ENCODE measurements at places on chromosomes 12 and 14.

- DNase-seq, result no peak
These were observed 191.3 kb downstream of the TMTC2 start for GRCh38 chr12:82877963-82878362.

GRCh38 chr12:92570056-92570753 lies 132.6 kb upstream of the PLEKHG7 start:
- DNase-seq, result peak; percentile 70

DNA sequence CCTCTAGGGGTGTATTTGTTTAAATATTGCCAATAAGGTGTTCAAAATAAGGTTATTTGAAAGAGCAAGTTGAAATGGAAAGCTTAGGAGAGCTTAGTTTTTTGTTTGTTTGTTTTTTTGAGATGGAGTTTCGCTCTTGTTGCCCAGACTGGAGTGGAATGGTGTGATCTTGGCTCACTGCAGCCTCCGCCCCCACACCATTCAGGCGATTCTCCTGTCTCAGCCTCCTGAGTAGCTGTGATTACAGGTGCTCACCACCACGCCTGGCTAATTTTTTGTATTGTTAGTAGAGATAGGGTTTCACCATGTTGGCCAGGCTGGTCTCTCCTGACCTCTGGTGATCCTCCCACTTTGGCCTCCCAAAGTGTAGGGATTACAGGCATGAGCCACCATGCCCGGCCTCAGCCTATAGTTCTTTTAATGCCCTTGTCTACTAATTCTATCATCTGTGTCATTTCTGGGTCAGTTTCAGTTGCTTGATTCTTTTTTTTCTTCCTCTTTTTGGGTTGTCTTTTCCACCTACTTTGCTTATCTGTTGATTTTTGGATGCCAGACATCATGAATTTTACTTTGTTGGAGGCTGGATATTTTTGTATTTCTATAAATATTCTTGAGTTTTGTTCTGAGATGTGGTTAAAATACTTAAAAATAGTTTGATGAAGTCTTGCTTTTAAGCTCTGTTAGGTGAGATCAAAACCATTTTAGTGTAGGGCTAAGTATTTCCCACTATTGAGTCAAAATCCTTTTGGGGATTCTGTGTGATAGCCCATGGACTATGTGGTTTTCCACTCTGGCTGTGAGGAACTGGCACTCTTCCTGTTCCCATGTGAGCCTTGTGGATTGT lies 18.7 kb downstream of the RCOR1 start:
- DNase-seq, result no peak

GRCh38 chr14:52834440-52834842 lies 43.0 kb upstream of the GNPNAT1 start:
- peak; percentile 76 for DNase-seq

DNA sequence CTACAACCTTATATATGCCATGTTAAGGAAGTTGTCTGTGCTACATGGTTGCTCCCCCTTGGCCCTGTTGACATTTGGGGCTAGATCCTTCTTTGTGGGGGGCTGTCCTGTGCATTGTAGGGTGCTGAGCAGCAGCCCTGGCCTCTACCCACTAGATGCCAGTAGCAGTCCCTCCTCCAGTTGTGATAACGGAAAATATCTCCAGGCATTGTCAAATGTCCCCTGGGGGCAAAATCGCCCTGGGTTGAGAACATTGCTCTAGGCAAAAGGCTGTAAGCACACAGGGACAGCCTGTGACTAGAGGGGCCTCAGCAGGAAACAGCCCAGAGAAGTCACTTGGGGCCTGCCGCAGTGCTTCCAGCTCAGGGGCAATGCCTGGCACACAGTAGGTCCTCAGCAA lies 1100.3 kb downstream of the BCL11B start:
- no peak for DNase-seq

- no peak for DNase-seq
These were observed 180.2 kb downstream of the ACSS3 start for GRCh38 chr12:81257947-81258551.

DNA sequence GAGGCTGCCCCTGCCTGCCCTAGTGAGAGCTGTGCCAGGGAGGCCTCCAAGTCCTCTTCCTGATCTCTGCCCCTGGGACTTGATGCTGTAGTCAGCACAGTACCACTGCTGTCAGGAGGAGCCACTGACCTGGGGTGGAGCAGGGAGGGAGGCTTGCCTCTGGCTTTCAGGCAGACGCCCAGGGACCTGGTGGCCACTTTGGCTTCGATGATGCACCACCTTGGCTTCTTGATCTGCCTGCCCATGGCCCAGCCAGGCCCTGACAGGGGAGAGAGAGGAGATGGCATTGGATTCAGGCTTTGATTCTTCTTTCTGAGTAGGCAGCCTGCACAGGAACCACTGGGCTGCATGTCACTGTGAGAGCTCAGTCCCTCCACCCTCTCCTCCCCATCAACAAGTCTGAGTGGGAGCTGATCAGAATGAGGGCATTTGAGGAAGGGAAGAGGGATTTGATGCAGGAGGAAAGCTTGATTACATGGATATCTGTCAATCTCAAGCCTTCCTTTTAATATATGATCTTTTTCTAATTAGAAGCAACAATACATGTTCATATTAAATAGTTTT lies 24.7 kb downstream of the TMEM63C start:
- DNase-seq, result no peak

DNA sequence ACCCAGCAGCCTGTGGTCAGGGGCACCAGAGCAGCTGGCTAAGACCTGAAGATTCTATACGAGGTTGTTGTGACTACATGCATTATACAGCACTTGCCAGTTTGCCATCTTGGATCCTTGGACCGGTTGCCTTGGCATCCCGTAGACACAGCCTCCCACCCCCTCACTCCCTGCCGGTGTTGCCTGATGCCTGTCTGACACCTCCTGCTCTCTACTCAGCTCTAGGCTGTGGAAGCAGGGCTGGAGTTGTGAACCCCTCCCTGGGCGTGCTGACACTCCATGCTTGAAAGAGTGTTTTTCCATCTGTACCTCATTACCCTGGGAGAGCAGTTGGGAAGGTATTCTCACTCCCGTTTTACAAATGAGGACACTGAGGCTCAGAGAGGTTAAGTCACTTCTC lies 2.5 kb downstream of the CHGA start:
- no peak for DNase-seq

GRCh38 chr14:75626863-75627262 lies 33.8 kb downstream of the ERG28 start:
- DNase-seq, result no peak

GRCh38 chr14:41482861-41483260 lies 123.8 kb upstream of the LRFN5 start:
- no peak for DNase-seq

DNA sequence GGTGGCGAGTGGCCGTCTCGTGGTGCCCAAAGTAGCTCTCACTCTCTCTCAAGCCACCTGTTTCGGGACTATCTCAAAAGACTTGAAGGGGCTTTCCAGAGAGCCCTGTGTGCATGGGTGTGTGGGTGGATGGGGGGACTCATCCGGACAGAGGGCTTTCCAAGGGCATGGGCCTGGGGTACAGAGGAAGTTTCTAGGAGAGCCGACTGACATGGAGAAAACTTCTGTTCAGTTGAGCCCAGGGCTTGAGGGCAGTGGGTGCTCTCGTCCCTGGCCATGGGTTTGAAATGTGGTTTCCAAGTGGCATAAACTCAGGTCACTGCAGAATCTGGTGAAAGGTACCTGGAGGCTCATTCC lies 47.4 kb upstream of the MEG3 start:
- no peak for DNase-seq

DNA sequence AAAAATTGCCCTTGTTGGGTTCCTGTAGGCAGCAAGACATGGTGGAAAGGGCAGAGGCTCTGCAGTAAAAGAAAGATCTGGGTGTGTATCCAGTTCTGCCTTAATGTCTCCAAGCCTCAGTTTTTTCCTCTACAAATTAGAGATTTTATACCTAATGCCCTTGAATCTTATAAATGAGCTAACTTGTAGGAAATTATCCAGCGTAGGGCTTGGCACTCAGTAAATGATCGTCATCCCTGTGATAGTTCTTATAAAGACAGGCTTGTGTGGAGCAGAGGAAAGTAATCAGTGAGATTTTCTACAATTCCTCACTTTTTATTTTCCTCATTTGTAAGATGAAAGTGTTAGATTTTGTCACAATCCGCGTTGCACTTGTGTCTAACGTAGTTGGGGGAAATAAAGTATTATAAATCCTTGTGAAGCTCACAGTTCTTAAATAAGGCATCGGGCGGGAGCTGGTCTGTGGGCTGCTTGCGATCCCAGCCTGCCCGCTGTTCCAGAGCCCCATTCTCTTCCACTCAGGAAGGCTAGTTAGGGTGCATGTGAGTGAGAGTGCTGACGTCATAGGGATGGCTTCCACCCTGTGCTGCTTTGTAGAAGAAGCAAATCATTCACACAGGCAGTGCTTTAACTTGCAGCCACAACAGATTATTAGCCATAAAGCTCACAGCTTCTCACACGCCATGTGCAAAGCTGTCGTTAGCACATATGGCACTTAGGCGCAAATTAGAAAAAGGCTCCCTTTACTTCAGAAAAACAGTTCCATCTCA lies 87.6 kb downstream of the EML1 start:
- DNase-seq, result no peak

DNA sequence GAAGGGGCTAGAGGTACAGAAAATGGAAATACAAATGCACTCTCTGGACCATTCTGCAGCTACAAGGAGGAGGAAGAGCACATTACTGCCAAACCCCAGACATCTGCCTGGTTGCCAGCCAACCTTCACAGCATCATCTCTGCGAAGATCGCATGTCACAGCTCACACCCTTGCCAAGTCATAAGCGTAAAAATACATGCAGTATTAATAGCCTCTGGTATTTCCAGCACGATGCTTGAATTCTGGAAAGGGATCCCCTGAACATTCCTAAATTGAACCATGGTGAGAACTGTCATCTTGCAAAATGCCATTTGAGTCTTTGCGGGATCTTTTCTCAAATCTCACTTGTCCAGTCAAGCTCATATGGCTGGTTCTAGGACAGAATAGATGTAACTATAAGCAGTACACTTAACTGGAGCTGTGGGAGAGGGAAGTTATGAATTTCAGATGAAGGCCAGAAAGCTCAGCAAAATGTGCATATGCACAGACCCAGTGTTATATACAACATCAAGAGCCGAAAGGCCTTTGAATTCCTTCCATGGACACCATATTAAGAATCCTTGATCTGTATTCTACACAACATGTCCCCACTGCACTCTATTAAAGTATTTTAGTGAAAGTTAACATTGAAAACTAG lies 211.6 kb downstream of the DUSP6 start:
- DNase-seq, result no peak

DNA sequence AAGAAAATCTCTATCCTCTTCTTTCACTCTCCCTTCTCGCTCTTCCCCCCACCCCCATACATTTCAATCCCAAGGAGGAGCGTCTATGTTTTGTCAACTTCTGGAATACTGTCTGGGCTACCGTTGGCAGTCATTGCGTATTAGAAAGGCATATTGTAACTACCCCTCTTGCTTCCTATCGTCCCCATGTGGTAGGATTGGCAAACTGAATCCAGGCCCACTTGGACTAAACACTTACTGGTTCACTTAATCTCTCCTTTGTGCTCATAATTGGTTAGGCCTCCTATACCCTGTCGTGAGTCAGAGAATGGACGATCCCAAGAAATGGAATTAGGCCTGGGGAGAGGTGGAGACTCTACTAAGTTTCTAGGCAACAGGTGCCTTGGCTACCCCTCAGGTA lies 68.8 kb upstream of the SLC8A3 start:
- DNase-seq, result no peak

- DNase-seq, result no peak
These were observed 71.2 kb downstream of the PPFIBP1 start for GRCh38 chr12:27595231-27595642.

- DNase-seq, result no peak
These were observed 48.4 kb downstream of the GALNT9 start for GRCh38 chr12:132281038-132281437.

DNA sequence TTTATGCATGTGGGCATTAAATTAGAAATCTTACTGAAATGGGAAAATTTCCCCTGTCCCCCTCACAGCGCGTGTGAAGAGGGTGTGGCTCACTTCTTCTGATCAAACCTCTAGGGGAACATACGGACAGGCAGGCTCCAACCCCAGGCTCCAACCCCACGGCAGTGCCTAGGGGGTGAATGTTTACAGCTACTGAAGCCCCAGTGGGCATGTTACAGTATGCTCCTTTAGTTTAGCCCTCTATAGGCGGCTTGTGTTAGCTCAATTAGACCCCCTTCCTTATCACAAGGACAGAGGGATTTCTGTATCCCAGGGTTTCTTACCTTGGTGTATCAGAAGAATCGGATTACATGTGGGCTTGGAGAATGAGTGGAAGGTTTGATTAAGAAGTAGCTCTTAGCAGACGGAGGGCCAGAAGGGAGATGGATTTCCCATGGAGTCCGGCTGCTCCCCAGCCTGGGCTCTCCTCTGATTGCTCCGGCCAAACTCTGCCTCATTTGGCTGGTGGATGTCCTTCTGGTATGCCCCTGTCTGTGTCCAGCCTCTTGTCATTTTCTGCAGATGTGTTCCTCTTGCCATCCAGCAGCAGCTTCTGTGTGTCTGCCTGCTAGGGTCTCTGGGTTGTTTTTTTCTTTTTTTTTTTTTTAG lies 223.7 kb downstream of the TMTC2 start:
- no peak for DNase-seq

GRCh38 chr14:57796556-57796955 lies 69.3 kb downstream of the SLC35F4 start:
- DNase-seq, result no peak

DNA sequence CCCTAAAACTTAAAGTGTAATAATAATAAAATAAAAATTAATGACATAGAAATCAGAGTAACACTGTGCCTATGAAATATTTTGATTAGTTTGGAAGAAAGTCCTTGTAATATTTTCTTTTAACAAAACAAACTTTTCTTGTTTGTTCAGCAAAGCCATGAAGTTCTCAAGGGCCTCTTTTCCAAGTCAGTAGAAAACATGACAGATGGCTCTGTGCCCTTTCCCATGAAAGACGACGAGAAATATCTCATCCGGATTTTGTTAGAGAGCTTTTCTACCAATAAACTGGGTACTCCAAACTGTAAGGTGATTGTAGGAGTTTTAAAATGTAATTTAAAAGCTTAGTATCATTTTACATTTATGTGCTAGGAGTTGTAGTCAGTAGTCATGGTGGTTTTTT lies 54.5 kb upstream of the ASPG start:
- DNase-seq, result no peak

DNA sequence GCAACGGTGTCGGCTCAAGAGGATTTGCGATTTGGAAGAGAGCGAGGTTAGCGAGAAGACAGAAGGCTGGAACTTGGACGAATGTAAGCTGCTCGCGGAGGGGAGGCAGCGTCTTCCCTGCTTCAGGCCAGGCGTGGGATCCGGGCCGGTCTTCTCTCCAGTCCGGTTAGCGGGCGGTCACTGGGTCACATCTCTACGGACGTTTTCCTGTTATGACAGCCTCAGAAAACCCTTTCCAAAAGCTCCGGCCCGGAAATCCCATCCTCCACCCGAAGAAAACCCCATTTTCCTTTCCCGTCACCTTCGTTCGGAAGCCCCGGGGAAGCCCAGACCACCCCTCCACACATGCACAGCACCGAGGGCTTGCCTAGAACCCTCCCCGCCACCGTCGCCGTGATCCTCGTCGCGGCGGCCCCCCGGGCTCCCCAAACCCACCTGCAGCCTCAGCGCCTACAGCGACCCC lies 268 bp downstream of the NDUFB1 start:
- DNase-seq, result peak; percentile 8

- no peak for DNase-seq
These were observed 22.1 kb downstream of the SMOC1 start for GRCh38 chr14:69901113-69901951.

- no peak for DNase-seq
These were observed 35.0 kb upstream of the NAV3 start for GRCh38 chr12:77795699-77796098.
